ENCODE measurements at places on chromosomes 1 and 21. TPM values are rescaled to one million over a fixed set of nuclear protein-coding genes. Genes with fewer than 3 reads are reported as not detected.

CRNN gene
- total RNA-seq = not detected

C1orf185 gene
- not detected for total RNA-seq

TMEM61 gene
- not detected for total RNA-seq

LCE3D gene
- total RNA-seq = not detected

CSF1 gene
- 7.9 TPM for total RNA-seq

CATSPERE gene
- 0.49 TPM for total RNA-seq

PLA2G2E gene
- total RNA-seq = not detected

SPRR5 gene
- total RNA-seq = not detected

HAO2 gene
- not detected for total RNA-seq

CTTNBP2NL gene
- 4.7 TPM for total RNA-seq

DNA sequence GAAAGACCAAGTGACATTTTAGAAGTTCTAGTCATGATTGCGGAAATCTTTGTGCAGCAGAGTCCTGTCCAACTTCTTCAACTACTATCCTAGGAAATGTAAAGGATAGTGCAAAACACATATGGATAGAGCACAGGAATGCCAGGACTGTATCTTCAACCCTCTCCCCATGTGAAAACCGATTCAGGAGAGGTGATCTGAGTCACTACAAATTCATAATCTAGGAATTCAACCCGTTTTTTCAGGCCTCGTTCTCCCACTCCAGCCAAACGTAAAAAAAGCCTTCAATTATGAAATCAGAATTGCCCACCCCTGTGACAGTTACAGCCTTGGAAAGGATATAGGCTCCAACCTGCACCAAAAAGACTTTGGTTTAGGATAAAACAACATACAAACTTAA, 52.9 kb upstream of the RGS1 start:
- DNase-seq = no peak

DNA sequence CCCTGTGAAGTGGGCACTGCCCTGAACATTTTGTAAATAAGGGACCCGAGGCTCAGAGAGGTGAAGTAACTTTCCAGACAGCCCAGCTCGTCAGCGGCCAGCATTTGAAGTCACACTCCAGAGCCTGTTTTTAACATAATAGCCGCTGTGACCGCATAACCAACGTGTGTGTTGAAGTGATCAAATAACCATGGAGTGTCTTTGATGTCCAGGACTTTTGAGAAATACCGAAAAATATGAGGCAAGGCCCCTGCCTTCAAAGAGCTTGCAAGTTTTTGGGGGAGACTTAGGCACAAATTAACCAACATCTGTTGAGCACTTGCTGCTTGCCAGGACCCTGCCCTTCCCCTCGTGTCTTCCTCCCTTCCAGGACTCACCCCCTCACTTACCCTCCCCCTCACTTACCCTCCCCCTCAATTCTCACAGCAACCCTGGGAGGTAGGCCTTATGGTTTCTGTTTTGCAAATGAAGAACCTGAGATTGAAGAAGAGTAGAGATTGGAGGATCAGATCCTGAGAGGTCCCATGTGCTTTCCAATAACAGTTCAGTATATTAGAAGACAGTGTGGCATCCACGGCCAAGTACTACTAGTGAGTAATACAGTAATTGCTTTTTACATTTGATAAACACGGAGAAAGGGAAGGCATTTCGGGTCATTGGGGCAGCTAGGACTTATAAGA, 1.3 kb upstream of the SLC16A1 start:
- DNase-seq = no peak

DNA sequence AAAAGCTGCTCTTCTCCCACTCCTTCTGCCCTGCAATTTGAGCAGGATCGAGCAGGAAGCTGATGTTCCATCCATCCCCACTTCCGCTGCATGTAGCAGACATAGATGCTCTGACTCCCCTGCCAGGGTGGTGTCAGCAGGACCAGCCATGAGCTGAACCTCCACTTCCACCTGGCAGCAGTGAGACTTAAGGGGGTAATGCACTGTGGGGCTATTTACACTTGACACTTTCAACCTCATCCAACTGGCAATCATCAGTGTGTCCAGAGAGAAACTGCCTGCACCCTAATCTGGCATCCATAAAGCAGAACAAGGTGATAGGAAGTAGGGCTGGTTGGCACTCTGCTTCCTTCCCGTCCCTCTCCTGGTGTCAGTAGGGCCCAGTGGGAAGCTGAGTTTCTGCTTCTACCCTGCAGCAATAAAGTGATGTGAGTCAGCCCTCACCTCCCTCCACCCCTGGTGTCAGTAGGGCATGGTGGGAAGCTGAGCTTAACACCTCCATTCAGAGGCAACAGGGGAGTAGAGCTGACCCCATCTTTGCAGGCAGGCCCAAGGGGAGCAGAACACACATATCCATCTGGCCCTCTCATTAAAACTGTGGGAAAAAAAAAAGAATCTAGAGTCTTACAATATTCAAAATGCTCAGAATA, 272.3 kb downstream of the PTPRU start:
- no peak for DNase-seq

GRCh38 chr21:34704119-34704518, 35.3 kb downstream of the CLIC6 start:
- DNase-seq = no peak

DNA sequence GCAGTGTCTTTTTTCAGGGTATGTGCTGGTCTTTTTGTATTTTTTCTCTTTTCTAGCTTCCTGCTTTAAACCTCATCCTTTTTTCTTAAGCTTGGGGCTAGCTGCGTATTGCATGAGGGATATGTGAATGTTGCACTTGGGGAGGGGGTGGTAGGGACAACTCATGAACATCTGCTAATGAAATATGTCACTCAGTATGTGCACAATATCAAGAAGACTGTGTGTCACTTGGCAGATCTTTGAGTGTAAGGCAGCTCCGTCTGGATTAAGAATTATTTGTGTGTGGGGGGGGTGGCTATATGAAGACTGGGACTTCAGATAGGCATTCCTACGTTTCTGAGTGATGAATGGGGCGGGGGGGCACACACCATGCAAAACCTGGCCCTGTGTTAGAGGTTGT, 170.4 kb upstream of the CACNA1E start:
- no peak for DNase-seq

DNA sequence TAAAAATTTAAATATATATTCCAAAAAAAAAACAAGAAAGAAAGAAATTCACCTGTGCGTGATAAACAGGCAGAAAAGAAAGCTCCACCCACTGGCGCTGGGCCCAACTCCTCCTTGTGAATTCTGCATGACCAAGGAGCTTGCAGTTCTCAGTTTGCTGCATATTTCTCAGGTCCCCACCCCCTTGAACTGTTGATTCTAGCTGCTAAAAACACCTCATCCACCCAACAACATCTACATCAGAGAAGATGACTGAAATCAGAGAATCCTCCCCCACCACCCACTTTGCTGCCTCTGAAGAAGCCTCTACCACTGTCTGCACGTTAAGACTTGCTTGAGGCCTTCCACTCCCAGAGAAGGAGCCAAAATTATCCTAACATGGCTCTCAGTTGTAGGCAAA, 104.8 kb downstream of the RGS2 start:
- DNase-seq = no peak

DNA sequence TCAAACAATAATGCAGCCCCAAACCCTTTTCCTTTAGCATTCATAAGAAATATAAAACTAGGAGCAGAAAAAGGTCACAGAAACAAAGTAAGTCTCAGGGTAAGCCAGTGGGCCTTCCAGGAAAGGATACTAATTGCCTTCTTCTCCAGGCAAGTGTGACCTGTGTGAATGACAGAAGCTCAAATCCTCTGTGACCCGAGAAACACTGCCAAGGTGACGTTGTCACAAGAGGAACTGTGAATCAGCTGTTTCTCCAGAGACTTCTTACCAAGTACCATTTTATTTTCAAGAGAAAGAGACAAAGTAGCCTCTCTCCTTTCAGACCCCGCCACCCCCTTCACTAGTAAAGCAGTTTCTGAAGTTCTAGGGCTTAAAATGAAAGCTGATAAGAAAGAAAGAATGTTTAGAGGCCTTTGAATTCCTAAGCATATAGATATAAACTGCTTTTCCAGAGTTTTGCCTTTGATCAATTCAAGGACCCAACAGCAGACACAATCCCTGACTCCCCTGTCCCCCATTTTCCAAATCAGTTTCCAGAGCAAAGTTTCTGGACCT, 155.6 kb downstream of the NUF2 start:
- DNase-seq = no peak

DNA sequence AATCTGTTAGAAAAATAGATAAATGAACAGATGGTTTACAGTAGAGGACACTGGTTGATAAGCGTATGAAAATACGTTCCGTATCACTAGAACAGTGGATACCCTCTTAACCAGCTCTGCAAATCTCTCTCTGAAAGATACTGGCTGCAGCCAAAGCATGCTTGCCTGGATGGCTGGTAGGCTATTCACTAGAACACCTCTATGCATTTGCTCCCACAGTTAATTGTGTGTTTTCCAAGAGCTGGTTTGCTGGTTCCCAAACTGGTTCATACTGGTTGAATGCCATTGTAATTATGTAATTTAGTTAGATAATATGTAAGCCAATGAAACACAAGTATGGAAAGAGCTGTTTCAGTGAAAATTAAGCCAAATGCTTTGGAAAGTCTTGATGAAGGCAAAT, 126.6 kb downstream of the C1orf21 start:
- DNase-seq = no peak

DNA sequence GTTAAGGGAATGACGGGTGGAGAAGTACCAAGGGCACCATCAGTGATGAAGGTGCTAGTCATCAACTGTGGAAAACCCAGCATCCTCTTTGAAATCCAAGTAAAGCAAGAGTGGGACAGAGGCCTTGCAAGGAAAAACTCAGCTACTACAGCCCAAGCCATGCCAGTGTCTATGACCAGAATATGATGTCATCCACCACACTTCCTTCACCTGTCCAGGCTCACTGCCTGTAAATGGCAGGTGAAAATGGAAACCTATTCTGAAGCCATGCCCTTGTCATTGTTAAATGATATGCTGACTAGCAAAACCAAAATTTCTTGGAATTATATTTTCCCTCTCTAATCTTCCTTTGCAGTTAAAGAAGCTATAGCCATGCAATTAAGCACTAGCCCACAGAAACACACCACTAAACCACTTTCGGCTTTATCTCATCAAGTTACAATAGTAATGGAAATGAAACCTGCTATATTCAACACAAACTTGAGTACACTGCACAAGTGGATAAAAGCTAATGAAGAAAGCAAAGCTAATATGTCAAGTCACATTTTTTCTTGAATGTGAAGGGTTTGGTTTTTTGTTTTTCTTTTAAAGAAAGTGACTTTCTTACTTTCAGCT, 96.3 kb upstream of the RALGPS2 start:
- no peak for DNase-seq

DNA sequence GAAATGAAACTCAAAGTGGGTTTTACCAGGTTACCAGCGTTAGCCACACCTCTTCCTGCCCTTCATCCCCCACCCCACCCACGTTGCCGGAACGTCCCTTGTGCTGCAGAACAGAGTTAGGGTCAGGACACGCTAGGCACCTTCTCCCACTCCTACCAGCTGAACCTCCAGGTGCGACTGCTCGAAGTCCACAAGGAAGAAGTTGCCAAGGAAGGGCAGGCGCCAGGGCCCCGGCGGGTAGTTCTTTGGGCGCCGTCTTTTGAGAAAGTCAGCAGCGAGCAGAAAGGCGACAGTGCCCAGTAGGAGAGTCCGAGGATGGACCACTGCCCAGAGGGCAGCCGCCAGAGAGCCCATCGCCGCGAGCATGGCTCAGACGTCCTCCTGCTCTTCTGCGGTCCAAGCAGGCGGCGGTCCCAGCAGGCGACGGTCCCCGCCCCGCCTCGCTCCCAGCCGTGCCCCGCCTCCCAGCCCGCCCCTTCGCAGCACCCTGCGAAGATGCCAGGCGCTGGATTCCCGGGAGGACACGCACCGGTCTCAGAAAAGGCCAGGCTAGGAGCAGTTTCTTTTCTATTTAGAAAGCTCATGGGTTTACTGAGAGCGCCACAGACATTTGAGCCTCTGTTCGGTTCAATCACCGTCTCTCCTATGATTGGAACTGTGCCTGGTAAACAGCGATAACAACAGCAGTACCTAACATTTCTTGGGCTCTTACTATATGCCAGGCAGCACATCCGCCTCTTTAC, at the start of gene CYP2J2:
TSS of gene CYP2J2 (minus strand) at position 393 of the 743 bp plus-strand sequence. CDS start at position 366, 27 bp downstream.
- DNase-seq = peak; percentile 79

DNA sequence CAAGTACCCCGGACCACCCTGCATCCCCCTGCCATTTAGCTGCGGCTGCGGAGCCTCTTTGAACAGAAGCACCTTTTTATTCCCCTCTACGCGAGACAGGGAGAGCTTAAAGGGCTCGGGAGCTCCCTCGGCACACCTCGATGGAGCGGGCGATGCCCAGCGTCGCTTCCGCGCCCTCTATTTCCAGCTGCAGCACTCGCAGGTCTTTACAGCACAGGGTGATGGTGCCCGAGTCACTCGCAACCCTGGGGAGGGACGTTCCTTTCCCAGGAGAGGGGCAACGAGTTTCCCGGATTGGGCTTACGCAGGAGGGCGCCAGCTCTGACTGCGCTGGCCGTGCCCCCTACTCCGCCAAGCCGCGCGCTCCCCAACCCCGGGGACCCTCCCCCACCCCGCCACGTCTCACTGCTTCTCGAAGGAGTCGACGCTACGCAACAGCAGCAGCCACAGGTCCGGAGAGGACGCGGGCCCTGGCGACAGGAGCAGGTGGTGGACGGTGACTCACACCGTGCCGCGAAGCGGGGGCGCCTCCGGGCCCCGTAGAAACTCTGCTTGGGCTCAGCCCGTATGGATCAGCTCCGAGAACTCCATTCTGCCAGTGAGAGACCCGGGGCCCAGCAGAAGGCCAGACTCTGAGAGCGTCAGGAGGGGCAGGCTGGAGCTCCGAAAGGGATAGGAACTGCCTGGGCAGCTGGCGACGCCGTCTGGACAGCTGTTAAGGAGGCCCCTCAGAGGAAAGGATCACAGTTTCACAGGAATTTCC, 5.8 kb upstream of the FAM167B start:
- DNase-seq = peak; percentile 73

DNA sequence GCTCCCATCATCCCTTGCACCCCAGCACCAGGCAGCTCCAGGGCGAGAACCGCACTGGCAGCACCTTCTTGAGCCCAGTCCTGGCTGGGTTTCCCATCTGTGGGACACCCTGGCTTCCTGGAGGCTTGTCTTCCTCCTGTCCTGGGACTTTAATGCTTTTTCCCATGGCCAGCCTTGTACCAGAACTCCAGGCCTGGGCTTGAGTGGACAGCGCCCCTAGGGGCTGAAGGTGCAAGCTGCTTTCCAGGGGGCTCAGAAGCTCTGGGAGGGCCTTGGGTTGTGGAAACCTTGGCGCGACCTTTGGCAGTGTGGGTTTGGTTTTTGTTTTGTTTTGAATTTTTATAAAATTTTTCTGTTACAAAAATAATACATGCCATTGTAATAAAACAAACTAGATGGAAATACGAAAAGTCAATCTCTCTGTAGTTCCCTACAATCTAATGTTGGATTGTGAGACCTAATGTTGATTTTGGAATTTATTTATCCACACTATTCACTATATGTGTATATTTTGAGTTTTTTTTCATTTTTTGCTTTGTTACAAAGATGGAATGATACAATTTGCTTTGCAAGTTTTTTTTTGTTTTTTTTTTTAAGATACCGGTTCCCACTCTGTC, 33.8 kb upstream of the RPL11 start:
- peak; percentile 57 for DNase-seq
